ENCODE measurements at places on chromosomes 1 and 21.
A peak's percentile ranks its signal among the peaks of the same experiment; 100 is the strongest.

DNA sequence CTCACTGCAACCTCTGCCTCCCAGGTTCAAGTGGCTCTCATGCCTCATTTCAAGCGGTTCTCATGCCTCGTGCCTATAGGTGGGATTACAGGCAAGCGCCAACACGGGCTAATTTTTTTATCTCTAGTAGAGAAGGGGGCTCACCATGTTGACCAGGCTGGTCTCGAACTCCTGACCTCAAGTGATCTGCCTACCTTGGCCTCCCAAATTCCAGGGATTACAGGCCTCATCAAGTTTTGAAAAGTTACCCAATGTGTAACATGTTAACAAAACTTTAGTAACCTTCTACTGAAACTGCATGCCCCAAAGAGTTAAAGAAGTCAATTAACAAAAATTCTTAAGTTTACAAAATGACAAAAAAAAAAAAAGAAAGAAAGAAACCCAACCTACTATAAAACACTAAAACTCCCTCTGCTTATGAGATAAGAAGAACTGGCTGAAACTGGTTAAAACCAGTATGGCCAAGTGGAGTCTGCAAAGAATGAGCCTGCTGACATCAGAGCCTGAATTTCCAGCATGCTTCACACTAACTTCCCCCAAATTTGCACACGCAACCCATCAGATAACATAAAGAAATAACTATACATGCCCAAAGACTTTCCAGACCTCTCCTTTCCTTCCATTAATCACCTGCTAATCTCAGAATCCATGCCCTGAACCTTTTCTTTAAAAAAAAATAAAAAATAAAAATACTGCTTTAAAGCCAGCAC lies 25.5 kb upstream of the PSMG1 start:
- DNase-seq = no peak

DNA sequence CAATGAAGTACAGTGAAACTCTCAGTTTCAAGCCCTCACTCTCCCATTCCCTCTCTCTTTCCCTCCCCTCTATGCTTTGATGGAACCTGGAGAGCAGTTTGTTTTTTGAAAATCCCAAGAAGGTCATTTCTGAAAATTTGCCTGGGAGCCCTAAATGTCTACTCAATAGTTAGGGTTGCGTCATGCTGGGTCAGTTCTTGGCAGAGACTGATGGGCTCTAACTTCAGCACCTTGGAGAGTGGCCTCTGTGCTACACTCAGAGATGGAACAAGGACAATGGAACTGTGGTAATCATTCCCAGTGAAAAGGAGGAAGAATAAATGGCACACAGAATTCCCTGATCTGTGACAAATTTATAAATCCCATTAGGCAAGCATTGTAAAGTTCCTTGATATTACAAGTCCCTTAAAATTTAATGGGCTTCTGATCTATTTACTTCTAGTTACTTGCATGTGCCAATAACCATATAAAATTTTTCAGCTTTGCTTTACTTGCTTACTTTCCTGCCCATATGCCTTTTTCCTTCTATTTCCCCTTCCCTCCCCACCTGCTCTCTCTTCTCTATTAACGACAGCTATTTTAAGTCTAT lies 182.9 kb upstream of the KCND3 start:
- peak; percentile 26 for DNase-seq

DNA sequence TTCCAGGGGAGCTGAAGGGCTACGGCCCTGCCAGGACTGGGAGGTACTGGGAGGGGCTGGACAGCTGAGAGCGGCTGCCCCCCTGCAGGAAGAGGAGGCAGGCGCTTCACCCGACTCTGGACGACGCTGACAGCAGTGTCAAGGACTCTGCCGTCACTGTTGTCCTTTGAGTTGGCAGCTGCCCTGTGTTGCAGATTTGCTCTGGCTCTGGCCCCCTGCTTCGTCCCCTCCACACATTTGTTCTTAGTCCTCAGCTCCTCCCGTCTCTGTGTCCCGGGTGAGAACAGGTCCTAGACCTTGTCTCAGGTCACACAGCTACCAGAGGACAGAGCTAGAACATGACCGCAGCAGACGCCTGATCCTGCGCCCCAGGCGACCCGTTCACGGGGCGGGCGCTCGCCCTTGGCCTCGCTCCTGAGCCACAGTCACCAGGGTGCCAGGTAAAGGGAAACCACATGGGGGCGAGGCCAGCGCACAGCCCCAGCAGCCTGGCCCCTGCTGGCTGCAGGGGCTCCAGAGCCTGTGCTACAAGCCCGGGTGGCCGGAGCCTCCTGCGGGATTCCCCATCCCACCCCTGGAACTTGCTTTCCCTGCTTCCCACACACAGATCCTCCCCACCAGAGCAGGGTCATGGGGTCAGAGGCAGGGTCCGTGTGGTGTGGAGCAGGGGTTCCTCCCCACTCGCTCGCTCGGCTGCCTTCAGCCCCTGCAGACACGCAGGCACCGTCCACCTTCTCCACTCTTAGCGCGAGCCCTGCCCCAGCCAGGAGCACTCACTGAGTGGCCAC lies 10.7 kb upstream of the NPHP4 start:
- no peak for DNase-seq

DNA sequence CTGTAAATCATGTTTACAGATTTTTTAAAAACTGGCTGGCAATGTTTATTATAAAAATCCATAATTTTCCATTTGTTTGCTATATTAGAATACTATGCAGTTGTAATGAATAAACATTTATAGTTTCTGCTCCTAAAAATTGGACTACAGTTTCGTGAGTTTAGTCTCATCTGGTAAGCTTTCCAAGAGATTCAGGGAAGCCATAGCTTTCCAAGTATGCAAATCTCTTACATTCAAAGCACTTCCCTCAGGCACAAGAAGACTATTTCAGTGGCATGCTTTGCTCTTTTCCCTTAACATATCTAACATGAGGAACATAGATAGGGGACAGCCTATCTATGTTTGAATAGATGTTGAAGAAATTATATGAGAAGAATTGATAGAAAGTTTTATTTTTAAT lies 77.2 kb downstream of the ADGRL2 start:
- DNase-seq = no peak

- no peak for DNase-seq
Observed at GRCh38 chr1:74609810-74610371, 63.7 kb downstream of the ERICH3 start.

DNA sequence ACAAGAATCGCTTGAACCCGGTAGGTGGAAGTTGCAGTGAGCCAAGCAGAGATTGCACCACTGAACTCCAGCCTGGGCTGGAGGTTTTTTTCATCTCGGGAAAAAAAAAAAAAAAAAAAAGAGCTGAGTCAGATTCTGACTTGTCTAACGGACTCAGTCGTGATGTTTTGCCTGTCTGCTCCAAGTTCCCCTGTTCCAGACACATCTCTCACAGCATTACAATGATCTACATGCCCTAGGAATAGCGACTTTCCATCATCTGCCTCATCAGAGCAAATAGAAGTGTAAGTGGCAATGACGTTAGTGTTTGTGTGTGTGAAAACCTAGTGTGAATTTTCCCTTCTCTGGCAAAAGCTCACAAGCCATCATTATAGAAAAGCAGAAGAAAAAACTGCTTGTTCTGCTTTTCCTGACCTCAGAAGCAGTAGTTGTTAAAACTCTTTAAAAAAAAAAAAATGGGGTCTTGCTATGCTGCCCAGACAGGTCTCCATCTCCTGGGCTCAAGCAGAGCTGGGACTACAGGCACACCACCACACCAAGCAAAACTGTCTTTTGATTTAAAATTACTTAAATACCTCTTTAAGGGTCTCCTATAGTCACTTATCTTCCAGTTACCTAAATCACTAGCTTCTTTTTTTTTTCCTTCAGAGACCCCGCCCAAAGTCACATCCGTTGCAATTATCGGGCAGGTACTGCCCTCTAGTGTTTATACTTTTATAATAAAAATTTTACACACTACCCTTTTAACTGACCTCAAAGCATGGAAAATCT lies 37.3 kb downstream of the PLEKHO1 start:
- peak; percentile 41 for DNase-seq

DNA sequence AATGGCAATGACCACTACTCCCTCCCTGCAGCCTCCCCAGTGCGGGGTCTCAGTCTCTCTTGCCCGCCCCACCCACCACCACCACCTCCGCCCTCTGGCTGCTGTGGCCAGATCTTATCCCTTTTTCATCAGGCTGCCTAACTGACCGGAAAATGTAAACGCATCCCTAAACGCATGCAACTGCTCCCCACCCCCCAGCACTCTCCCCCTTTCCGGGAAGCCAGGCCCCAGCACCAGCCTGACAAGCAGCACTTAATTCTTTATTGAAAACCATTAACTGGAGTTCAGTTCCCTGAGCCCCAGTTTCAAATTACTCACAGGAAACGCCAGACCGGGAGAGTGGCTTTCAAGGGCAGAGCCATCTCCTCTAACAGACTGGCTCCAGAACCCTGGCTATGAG lies 147.7 kb downstream of the DMRTA2 start:
- no peak for DNase-seq

DNA sequence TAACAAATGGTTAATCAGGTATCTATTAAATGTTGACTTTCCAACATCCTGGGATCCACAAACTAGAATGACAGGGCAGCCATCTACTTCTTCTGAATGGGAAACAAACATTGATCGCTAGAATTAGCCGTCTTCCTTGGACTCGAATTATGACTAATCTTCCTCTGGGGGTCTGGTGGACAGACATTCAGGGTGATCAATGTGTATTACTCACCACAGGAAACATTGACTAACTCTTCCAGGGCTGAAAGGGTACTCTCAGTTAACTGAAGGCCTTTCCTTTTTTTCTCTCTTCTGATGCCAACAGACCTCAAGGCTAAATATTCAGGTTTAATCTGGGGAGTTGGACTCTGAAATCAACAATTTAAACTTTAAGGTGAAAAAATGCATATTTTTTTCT lies 9.5 kb downstream of the NOL9 start:
- DNase-seq = no peak
